Hematopoietic multipotent progenitor cell treated with erythropoietin and hydrocortisone succinate and interleukin-3 and kit ligand, for 15 days (in vitro differentiated cells): ENCODE measurements at places on chromosomes 2 and 18.

- no peak for DNase-seq
Measured at GRCh38 chr18:27954226-27954625, 222.7 kb downstream of the CDH2 start.

- no peak for DNase-seq
Measured at GRCh38 chr2:33369191-33369590, 107.3 kb upstream of the RASGRP3 start.

DNA sequence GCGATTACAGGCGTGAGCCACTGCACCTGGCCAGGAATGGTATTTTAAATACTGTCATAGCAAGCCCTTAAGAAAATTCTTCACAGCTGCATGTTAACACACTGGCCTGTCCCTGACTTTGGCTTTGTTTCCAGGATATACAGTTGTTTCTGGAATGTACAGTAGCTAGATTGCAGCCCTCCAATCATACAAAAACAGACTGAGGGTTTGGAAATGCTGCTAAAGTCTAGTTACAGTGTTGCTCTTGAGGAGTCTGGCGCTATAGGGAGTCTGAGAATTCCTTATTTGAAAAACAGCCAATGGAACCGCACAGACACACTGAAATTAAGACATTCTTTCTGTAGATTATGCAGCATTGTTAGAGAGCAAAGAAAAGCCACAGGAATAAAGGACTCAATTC lies 37.7 kb downstream of the STON1 start:
- no peak for DNase-seq

DNA sequence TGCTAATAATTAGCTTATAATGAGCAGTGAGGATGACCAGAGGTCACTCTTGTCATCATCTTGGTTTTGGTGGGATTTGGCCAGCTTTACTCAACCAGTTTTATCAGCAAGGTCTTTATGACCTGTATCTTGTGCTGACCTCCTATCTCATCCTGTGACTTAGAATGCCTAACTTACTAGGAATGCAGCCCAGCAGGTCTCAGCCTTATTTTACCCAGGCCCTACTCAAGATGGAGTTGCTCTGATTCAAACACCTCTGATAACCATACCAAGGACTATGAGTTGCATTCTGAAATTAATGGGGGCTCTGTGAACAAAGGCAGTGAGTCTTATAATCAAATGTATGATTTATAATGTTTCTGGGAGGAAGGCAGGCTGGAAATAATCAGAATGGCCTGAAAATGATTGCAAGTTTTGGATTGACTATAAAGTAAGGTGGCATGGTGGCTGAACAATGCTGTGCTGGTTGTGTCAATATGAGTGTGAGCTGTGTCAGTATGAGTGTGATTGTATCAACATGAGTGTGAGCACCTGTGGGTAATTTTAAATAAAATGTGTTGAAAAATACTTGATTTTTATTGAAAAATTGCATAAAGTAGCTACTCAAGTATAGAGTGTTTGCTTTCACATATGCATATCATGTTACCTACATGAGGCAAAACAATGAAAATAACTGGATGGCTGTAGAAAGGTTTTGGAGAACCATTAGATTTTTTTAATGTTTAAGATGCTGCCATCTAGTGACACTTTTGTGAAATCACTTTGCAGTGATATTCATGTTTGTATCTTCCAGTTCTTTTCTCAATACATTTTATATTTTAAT lies 103.0 kb downstream of the KYNU start:
- peak; percentile 6 for DNase-seq

DNA sequence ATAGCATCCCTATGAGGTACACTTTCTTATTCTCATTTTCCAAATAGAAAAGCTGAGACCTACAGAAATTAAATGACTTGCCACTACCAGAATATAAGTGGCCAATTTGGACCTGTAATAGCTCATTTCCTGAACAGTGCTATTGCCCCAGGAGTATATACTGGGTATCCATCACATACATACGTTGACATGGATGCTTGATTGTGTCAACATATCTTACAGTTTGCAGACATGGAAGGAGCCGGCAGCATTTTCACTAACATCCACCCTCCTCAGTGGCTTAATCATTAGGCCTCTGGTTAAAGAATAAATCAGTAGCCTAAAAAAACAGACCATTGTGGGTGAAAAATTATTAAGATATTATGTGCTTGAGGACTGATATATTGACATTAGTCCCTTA lies 829.3 kb downstream of the LRP1B start:
- no peak for DNase-seq

- no peak for DNase-seq
Measured at GRCh38 chr2:108565778-108566375, 31.6 kb downstream of the LIMS1 start.

DNA sequence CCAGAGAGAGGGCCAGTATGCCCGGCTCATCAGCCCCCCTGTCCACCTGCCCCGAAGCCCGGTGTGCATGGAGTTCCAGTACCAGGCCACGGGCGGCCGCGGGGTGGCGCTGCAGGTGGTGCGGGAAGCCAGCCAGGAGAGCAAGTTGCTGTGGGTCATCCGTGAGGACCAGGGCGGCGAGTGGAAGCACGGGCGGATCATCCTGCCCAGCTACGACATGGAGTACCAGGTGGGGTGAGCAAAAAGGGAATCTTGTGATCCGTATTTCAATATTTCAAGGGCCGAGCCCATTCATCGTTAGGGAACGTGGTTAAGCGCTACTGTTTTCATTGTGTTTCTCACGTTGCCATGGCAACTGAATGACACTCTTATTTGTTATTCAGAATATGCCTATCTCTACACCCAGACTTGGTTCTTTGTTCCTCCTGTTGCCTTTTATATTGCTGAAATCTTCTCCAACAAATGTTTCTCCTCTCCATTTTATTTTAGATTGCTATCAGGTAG lies 81.5 kb downstream of the NRP2 start:
- peak; percentile 15 for DNase-seq

DNA sequence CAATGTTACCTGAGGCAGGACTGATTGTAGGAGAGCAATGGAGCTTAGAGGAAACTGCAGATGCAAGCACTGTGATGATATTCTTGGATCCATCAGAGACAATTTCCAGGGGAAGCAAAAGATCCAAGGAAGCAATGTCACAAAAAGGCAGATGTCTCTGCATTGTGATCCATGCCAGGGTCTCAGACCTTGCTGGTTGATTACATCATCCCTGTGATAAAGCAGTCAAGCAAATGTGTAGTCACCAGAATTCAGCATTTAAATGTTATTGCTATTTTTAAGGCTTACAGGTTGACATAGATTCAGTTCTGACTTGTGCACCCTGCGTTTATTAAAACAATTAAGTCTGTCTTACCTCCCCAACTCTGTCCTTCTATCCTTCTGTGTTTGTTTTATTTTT lies 56.8 kb upstream of the CCDC85A start:
- DNase-seq = no peak

- DNase-seq = no peak
Measured at GRCh38 chr2:42840760-42841159, 48.4 kb upstream of the HAAO start.

DNA sequence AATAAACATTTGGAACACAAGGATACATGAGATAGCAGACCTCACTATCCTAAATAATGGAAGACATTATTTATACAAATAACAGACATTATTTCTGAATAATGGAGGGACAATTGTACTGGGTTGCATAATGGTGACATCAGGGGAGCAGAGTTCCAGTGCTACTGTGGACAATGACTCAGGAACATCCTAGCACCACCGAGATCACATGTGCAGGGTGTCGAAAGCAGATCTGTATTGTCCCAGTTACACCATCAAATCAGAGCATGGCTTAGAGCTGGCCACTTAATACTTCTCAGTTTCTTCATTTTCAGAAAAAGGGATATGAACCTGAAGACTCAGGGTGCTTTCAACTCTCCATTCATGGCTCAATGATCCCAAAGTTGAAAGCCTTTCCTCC lies 249.1 kb upstream of the RBMS1 start:
- DNase-seq = no peak

GRCh38 chr2:227491386-227491785 lies 19.4 kb downstream of the AGFG1 start:
- no peak for DNase-seq

- DNase-seq = no peak
Measured at GRCh38 chr2:127577503-127577902, 42.0 kb downstream of the MYO7B start.

DNA sequence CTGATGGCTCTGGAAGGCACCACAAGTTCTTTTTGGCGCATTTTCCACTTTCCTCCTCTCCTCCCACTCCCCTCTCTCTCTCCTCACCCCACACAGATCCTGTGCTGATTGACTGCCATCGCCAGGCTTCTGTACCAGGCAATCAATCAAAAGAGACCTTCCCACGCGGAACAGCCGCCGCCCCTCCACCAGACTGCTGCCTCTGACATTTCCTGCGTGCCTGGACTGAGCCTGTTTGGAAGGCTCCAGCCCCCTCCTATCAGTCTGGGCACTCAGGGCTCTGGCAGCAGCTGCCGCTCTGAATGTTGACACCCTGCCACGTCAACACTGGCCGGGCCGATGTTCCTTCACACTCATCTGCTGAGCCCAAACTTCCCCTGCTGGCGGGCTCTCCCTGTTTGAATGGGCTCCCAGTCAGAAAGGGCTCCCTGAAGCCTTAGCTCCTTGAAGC lies 467.7 kb downstream of the EPHA4 start:
- DNase-seq = no peak

DNA sequence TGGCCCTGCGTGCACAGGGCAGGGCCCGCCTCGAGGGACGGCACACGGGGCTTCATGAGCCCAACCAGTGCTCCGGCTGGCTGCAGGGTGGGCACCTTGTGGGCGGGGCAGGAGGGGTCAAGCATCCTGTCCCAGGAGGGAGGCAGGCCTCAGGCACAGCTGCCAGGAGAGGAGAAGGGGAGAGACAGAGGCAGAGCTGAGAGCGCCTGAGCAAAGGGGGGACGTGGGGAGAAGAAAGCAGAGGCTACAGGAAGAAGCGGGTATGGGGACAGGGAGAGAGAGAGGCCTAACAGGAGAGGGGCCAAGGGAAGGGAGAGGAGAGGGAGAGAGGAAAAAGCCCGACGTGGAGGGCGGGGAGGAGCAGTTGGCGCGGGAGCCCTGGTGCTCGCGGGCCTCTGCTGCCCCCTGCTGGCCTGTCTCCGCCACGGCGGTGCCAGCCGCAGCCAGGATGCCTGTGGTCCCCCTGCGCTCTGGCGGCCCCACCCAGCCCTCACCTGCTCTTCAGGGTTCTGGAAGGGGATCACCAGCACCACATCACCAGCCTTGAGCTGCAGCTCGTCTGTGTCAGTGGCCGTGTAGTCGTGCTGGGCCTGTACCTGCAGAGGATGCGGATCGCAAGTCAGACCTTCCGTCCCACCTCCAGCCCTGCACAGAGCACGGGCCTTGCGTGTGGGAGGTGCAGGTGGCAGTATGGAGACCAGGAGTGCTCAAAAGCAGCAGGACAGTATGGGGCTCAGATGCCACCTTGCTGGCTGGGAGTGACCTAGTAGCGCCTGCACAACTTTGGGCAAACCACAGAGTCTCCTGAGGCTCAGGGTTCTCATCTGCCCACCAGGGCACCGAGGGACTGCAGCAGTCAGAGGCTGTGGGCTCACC lies 56.8 kb downstream of the BIN1 start:
- DNase-seq = peak; percentile 44
